Mammary epithelial cell (primary cell): ENCODE measurements at places on chromosomes 7 and 10. TPM values are rescaled to one million over a fixed set of nuclear protein-coding genes. Genes with fewer than 3 reads are reported as not detected.

DNA sequence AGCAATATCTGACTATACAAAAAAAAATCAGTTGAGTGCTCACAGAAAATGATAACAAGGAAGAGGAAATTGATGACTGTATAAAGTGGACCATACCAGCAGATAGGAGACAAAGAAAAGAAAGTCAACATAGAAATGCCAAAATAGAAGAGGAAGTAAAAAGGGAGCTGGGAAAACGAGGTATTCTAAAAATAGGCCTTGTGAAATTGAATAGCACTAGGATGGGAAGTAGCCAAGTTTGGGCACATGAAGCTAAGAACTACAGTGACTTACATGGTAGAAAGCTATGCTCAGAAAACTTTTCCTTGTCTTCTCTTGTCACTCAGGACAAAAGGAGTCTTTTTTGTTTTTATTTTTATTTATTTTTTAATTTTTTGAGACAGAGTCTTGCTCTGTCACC is 76.2 kb upstream of the APBB1IP start:
- no peak for DNase-seq

GRCh38 chr10:96395931-96396877 is 37.4 kb upstream of the OPALIN start:
- DNase-seq: peak; percentile 43

DNA sequence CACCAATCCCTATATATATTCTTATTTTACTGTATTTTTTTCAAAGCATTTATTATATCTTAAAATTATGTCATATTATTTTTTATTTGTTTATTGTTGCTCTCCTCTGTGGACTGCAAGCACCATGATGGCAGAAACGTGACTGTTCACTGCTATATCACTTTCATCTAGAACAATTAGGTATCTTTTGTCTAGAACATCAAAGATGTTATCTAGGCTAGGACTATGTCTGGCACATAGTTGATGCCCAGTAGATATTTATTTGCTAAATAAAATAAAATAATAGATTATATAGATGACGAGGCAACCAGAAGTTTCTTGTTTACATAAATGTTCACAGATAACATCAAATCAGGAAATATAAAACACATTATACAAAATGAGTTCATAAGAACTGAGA is 12.4 kb upstream of the GPR158 start:
- DNase-seq: no peak

RAMP3 gene
- polyA plus RNA-seq: not detected

GRCh38 chr10:111756217-111757061 is 427.1 kb downstream of the GPAM start:
- DNase-seq: peak; percentile 0

DNA sequence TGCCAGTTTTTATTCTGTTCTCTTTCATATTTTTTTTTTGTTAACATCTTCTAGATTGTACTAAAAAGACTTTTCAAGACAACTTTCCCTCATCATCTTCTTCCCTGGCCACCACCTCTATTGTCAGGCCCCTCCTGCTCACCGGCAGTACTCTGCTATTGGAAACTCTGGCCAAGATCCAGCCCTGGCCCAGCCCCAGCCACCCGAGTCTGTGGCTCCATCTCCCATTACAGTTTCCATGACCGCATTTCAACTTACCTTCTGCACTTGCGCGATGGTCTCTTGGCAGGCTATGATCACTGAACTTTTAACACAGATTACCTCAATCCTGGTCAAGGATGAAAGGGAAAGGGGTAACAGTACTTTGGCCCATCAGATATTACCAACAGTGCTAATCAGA is 137.7 kb upstream of the POM121L12 start:
- no peak for DNase-seq

FOXK1 gene
- 10.2 TPM for polyA plus RNA-seq
